ENCODE measurements at places on chromosomes 12 and 14. TPM values are rescaled to one million over a fixed set of nuclear protein-coding genes. Genes with fewer than 3 reads are reported as not detected.

The TIMELESS gene
- total RNA-seq = 54.3 TPM

The GLIPR1L1 gene
- total RNA-seq = not detected

DNA sequence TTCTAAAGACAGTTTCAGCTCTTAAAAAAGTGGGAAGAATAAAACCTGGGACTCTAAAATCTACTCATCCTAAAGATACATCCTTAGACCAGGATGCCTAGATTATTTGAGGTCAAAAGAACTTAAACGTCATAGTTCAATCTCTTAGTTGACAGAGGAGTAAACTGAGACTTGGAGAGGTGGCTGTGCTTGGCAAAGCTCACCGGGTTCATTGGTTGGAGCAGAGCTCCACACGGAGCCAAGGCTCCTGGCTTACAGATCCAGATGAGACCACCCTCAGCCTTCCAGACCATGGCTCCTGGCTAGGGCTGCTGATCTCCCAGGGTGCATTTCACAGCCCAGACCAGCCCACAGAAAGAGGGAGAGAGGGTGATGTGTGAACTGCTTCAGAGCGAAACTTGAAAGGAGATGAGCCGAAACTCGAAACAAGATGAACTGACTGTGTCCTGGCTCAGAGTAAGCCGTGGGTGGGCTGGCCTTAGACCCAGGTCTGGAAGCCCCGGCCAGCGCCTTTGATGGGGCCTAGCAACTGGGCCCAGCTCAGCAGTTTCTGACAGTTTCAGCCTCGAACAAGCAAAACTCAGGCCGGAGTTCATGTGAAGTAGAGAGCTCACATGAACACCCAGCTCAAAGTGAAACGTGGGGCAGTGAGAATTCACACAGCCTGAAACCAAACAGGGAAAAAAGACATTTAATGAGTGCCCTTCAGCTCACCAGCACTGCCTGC lies 1044.8 kb downstream of the BCL11B start:
- DNase-seq = no peak

GRCh38 chr12:34186492-34186891 lies 164.2 kb downstream of the ALG10 start:
- no peak for DNase-seq

- DNase-seq = no peak
These were observed 17.0 kb downstream of the RNASE10 start for GRCh38 chr14:20522332-20522731.

All from GM23338 (cell line).